ENCODE measurements at places on chromosomes 1 and 21.

- peaks cover 17% of the 10 kb centered on the region for H3K4me1 ChIP-seq
- no peaks in the 10 kb centered on the region for H3K27me3 ChIP-seq
- H3K4me3 ChIP-seq: no peak overlapping the region
Observed at GRCh38 chr1:116586741-116587143, 15.9 kb upstream of the CD58 start.

DNA sequence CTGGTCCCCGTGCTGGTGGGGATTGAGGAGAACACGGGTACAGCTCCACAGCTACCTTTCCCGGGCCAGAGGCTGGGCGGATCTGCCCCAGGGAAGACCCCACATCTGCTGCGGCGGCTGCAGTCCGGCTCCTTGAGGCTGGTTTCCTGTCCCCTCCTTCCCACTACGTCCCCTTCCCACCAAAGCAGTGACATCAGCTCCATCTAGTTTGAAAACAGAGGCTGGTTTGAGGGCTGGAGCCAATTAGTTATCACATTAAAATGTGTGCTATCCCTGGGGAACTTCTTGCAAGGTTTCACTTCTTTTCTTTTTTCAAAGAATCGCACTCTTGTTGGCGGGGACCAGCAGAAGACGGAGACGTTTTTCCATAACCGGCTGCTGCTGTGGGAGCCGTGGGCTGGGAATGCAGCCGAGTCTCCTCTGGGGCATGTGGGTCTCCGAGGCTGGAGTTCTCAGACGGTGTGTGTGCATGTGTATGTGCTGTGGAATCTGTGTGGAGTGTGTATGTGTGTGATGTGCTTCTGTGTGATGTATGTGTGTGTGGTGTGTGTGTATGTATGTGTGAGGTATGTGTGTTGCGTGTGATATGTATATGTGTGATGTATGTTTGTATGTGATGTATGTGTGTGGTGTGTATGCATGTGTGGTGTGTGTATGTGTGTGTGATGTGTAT is 8.9 kb upstream of the PCBP3 start:
- no peaks in the 10 kb centered on the region for H3K36me3 ChIP-seq
- H3K27ac ChIP-seq: no peak overlapping the region
- no peak overlapping the region for H3K4me3 ChIP-seq
- no peak for DNase-seq
- no peaks in the 10 kb centered on the region for H3K4me1 ChIP-seq

GRCh38 chr1:39220891-39221870 is 16.7 kb downstream of the MACF1 start:
- no peak overlapping the region for H3K27ac ChIP-seq
- H3K4me1 ChIP-seq: no peaks in the 10 kb centered on the region
- H3K36me3 ChIP-seq: no peaks in the 10 kb centered on the region
- no peaks in the 10 kb centered on the region for H3K27me3 ChIP-seq
- no peak overlapping the region for H3K4me3 ChIP-seq

GRCh38 chr1:184385865-184386311 is 941 bp upstream of the C1orf21 start:
- DNase-seq: no peak
- H3K27me3 ChIP-seq: no peaks in the 10 kb centered on the region
- peak overlapping the region; percentile 95 for H3K4me3 ChIP-seq
- peaks cover 11% of the 10 kb centered on the region for H3K4me1 ChIP-seq
- H3K27ac ChIP-seq: peak overlapping the region; percentile 94

- DNase-seq: no peak
- no peak overlapping the region for H3K4me3 ChIP-seq
- no peaks in the 10 kb centered on the region for H3K27me3 ChIP-seq
Observed at GRCh38 chr1:117178756-117179155, 32.0 kb downstream of the VTCN1 start.

DNA sequence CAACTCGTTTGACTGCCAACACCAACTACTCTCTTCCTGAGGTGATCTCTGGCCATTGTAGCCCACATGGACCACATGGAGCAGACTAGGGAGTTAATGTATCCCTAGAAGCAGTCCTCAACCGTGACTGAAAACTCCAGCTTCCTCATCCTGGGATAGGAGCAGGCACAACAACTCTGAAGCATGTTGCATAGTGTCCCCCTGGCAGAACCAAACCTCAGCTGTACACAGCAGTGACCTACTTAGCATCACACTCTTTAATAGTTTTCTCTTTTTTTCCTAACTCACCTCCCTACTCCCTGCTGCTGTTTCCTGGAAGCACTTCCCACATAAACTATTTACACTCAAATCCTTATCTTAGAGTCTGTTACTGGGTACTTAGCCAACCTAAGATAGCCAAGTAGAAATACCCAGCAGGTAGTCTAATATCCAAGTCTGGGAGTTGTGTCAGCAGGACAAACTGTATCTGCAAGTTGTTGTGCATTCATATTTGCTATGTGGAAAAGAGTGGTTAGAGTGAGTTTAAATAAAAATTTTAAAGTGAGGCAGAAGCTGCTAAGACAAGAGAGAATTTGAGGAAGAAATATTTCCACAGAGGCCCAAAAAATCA is 228.8 kb downstream of the LTN1 start:
- no peak overlapping the region for H3K4me3 ChIP-seq
- no peaks in the 10 kb centered on the region for H3K36me3 ChIP-seq
- no peak overlapping the region for H3K27ac ChIP-seq

DNA sequence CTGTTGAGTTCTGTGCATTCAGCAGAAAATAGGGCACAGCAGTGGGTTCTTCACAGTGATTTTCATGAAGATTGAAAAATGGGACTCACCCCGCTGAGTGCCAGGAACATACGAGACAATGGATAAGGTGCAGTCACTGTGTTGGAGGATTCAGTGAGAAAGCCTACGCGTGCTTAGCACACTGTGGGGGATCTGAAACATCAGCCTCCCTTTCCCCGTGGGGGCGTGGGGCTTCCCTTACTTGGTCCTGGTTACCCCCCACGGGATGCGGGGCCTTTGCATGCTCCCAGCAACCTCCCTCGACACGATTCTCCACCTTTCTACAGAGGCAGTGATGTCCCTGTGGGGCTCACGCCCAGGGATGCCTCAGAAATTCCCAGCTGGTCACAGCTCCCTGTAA is 252.2 kb upstream of the C1orf174 start:
- DNase-seq: no peak
- no peak overlapping the region for H3K27ac ChIP-seq
